Sciatic nerve (tissue), 2 donors: ENCODE measurements at places on chromosomes 13 and 19. TPM values are rescaled to one million over a fixed set of nuclear protein-coding genes. Genes with fewer than 3 reads are reported as not detected.

- DNase-seq: no peak
Observed at GRCh38 chr13:95650696-95651095, 6.2 kb upstream of the DZIP1 start.

- DNase-seq: no peak
Observed at GRCh38 chr19:10593148-10593547, 6.0 kb upstream of the AP1M2 start.

DNA sequence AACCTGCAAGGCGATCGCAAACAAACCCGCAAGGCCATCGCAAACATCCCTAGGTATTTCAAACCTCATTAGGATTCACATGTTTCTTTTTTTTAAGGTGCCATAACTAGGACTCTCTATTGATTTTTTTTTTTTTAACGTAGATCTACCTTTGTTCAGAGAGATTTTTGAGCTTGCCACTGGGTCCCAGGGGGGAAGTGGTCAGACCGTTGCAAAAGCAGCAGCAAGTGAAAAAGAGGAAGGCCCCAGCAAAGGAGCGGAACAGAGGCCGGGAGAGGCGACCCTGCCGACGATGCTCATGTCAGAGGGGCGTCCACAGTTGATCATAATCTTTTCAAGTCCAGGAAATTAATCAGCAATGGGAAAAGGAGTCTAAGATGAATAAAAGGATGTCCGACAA lies 32.7 kb upstream of the FLT1 start:
- no peak for DNase-seq

GRCh38 chr19:40586611-40587010 lies 9.9 kb downstream of the SHKBP1 start:
- no peak for DNase-seq

DNA sequence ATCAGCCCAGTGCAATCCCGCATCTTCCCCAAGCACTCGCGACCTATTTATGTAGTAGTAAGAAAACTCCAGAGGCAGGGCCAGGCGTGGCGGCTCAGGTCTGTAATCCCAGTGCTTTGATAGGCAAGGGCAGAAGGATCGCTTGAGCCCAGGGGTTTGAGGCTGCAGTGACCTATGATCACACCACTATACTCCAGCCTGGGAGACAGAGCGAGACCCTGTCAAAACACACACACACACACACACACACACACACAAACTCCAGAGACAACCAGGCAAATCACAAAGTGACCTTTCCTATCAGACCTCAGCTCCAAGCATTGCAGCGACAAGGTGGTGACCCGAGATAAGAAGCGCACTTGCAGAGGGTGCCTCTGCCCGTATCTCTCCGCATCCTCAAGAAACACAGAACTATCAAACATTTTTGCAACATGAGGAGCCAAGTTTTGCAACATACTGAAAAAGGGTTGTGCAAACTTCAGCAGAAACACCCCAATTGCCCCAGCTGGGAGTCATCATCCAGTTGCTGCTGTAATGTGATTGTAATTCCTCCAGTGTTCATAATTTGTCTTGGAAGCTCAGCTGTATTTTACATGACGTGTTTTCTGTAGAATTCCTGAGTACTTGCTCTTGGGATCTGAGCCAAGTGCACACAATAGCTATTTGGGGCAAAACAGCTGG lies 8.7 kb upstream of the KLF2 start:
- DNase-seq: no peak

GRCh38 chr13:21033856-21034602 lies 27.4 kb downstream of the LATS2 start:
- DNase-seq: no peak

- no peak for DNase-seq
Observed at GRCh38 chr19:16529466-16530144, 12.6 kb downstream of the CHERP start.

DNA sequence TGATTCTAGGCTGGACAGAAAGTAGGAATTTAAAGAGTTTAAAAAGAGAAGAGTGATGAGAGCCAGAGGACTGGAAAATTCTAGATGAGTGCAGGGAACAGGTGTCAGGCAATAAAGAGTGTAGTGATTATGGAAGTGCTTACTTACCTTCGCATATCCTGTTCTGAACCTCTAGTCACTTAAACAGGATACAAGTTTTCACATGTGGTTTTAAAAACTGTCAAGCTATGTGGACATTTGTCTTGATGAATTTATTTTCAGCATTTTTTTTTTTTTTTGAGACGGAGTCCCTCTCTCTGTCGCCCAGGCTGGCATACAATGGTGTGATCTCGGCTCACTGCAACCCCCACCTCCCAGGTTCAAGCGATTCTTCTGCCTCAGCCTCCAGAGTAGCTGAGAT lies 34.3 kb upstream of the IL17D start:
- no peak for DNase-seq

DNA sequence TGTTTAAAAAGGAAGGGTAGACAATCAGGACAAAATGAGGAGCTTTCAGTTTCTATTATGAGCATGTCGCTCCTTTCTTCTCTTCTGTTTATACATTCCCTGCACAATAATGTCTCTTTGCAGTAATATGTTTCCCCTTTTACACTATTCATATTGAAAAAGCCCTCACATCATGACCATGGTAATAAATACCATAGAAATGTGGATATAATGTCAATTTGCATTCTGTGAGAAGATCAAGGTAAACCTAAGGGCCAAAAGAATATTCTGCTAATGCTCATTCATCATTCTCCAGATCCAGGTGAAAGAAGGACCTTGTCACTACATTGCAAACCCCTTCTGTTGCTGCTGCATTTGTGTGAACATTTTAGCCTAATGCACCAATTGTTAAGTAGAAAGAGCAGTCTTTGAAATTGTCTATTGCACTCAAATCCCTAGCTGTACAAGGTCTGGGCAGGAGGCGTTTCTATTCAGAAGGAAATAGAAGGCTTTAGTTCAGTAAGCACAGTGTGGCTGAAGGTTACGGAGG lies 117.6 kb upstream of the SOX21 start:
- no peak for DNase-seq

DNA sequence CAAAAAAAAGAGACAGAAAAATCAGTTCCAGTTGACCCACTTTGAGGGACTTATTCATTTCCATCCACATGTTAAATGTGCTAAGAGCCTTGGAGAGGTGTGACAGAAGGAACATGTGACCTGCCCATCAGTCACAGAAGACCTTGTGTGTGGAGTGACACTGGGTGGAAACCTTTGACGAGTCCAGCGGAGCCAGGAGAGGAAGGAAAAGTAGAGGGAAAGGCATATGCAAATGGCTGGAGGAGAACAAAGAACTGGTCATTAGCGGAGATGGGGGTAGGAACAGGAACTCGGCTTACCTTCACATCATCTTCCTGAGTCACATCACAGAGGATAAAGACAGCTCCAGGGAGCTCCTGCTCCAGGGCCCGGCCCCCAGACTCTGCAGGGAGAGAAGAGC lies 2.3 kb downstream of the HSD17B14 start:
- no peak for DNase-seq

DNA sequence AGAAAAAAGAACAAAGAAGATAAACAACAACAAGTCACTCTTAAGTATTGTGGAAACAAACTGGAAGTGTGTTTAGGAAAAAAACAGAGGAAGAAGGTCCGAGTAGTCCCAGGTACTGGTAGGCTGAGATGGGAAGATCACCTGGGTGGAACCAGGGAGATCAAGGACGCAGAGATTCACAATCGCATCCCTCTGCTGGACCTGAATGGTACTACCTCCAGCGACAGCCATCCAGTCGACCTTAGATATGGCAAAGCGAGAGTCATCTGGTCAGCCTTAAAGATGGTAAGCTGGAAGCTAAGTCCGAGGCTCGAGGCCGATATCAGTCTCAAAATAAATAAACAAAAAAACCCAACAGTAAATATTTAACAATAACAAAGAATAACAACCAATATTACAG lies 44.9 kb upstream of the ZNF91 start:
- DNase-seq: no peak

GRCh38 chr13:108323031-108323430 lies 53.5 kb downstream of the TNFSF13B start:
- no peak for DNase-seq

DNA sequence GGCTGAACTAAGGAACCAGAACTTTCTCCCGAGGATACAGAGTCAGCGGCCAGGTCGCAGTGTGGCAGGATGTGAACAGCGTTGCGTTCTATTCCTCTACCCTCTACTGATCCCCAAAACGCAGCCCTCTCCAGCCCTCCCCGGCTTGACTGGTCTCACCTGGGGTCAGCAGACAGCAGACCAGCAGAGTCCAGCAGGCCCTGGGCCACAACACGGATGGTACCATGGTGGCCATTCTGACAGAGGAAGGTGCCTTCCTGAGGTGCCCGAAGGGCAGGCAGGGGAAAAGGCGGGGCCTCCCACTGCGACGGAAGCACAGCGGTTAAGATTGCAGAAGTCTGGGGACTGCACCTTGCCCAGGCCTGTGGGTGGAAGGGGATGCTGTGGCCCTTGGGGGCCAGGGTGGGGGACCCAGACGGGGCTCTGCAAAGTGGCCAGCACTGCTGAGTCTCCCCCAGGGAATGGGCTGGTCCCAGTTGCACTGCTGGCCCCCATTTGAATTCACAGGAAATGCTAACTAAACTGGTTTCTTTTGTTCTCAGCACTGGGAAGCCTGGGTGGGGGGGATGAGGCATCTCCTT lies at the start of gene ICAM3:
TSS of gene ICAM3 (minus strand) at position 245 of the 581 bp plus-strand sequence. CDS start at position 235, 10 bp downstream.
- DNase-seq: no peak

DNA sequence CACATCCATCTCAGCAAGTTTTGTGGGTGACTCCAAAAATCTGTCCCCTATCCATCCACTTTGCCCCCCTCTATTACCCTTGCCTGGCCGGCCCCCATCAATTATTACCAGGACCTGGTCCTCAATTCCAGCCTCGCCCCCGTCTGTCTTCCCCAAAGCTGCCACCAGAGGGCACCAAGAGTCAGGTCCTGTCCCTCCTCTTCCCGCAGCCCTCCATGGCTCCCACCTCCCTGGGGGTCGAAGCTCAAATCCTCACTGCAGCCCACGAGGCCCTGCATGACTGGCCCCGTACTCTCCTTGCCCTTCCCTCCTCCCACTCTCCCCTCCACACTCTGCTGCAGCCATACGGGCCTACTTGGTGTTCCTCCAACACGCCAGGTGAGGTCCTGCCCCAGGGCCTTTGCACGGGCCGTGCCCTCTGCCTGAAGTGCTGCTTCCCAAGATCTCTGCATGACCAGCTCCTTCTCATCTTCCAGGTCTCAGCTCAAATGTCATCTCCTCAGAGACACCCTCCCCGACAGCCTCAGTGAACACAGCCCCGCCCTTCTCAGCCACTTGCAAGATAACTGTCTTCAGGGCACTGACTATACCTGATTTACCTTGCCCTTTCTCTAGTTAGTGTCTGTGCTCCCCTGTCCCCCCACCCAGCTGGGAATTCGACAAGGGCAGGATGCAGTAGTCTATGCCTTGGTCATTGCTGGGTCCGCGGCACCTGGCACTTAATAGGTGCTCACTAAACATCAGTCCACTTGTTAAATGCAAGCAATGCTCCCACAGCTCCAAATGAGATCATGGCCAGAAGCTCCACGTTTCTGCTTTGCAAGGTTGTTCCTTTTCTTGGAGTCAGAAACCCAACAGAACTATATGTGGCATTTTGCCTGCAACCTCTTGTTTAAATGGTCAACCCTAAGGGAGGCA lies 16.8 kb upstream of the SEMA6B start:
- peak; percentile 84 for DNase-seq

GRCh38 chr19:13920940-13921747 lies 15.1 kb downstream of the CC2D1A start:
- DNase-seq: no peak

DNA sequence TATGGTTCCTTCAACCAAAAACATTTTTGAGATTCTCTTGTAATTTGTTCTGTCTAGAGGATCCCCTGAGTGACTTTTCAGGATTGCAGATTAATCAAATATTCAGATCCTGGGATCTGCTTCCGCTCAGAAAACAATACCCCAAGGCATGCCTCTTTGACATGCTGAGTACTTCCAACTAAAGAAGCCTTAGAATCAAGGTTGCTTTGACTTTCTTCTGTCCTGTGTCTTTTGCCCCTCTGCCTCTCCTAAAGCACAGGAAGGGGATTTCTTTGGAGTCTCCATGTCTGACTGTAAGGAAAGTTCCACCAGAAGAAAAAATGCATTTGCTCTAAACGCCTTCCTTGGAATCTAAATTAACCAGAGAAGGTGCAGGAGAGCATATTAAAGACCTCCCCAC lies 431.5 kb downstream of the FGF14 start:
- DNase-seq: no peak

C19orf18 gene
- total RNA-seq: 0.94 TPM

ERICH6B gene
- total RNA-seq: not detected

LAIR1 gene
- 44.7 TPM for total RNA-seq

CFAP97D2 gene
- total RNA-seq: not detected

ZFP14 gene
- total RNA-seq: 11.5 TPM

ZNF99 gene
- total RNA-seq: 0.49 TPM

CCDC70 gene
- total RNA-seq: not detected
